ENCODE measurements at places on chromosomes 5 and 9.

- DNase-seq, result no peak
These were observed 547.3 kb upstream of the C9orf72 start for GRCh38 chr9:28120626-28121025.

DNA sequence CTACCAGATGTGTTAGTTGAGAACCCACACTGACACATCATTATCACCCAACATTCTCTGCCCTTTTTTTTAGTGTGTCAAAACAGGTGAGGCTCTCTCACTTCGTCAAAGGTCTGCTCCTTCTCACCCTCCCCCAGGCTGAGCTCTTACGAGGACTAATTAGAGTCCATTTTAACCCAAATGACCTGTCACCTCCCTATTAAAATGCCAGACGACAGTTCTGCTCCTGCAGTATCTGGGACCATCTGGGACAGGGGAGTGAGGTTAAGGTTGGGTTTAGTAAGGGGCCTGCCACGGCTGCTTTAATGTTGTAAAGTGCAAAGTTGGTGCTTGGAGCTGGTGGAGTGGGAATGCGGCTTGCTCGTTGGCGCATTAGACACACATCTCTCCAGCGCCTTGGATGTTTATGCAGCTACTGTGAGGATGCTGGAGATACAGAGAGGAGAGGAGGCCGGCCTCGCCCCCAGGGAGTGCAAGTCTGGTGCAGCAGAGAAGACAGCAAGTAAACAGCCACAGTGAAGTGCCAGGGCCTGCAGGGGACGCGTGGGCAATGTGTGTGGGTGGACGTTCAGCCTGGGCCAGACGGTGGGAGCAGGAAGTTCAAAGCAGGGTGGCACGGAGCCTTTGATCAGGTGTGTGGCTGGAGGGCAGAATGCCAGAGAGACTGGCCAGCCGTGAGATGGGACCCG, 96.2 kb downstream of the C9orf50 start:
- no peak for DNase-seq

DNA sequence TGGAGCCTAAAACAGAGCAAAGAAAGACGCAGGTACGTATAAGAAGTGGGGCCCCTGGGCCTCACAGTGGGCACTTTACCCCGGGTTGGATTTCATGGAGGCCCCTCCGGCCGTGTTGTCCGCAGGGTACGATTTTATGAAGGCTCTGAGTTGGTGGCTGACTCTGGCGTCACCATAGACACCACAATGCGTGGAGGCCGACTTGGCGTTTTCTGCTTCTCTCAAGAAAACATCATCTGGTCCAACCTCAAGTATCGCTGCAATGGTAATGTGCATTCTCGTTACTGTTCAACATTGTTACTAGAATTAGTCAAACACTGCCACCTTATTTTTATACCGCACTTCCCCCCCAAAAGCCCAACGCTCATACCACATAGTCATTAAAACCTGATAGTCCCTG, 47.1 kb downstream of the THBS4 start:
- no peak for DNase-seq

DNA sequence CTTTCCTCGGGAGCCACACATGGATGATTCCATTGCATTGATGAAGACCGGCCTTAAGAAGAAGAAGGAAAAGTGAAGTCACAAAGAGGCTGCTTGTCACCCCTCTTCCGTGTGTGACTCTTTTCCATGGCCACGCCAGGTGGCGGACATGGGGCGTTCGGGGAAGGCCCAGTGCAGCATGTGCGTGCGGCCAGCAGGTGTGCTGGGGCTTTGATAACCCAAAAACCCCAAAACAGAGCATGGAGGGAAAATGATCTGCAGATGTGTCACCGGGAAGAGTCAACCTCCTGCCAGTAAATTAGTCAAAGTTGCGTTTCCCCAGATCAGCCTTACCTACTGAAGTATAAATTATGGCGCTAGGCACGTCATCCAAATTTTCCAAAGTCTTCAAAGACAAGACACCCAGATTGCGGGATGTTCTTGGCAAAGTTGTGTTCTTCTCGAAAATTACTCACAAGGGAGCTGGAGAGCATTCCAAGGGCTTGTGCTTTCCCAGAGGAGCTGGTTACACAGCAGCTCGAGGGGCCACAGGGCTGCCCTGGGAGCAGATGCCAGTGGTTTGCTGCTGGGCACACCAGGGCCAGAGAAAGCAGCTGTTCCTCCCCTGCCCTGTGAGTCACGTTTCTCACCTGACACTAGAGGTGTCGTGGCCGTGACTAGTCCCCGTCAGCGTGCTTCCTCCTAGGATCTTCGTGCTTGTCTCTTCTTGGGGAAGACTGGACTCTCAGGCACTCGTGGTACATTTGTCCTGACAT, 53.9 kb downstream of the IRX2 start:
- no peak for DNase-seq

Data from HuH-7 (cell line).